ENCODE measurements at places on chromosomes 6 and 20.

- DNase-seq: no peak
Observed at GRCh38 chr6:19571176-19571575, 266.0 kb upstream of the ID4 start.

DNA sequence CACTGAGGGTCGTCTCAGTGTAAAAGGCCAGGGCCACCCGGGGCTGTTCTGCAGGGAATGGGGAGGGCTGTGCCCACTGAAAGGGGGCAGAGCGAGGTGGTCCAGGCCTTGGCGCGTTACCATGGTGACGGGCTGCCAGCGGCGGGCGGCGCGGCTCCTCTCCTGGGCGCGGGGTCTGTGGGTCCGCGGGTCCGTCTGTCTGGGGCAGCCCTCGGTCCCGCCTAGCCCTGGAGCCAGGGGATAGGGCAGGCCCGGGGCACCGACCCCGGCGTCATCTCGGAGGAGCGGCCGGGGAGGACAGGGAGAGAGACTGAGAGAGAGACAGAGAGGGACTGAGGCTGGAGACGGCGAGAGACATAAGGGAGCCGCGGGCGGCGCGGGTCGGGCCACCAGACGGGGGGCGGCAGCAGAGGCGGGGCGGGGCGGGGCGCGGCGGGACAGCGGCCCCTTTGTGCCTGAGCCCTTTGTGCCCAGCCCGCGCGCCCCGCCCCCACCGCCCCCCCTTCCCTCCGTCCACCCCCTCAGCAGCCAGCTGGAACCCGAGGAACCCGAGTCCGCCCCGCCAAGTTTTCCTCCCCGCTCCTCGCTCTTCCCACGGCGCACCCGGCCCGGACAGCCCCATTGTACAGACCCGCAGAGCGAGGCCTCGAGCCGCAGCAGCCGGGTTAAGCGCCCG is at the start of gene KIAA1755:
TSS of gene KIAA1755 (minus strand) at position 358 of the 676 bp plus-strand sequence. CDS start at position 123, 235 bp downstream.
- DNase-seq: no peak

DNA sequence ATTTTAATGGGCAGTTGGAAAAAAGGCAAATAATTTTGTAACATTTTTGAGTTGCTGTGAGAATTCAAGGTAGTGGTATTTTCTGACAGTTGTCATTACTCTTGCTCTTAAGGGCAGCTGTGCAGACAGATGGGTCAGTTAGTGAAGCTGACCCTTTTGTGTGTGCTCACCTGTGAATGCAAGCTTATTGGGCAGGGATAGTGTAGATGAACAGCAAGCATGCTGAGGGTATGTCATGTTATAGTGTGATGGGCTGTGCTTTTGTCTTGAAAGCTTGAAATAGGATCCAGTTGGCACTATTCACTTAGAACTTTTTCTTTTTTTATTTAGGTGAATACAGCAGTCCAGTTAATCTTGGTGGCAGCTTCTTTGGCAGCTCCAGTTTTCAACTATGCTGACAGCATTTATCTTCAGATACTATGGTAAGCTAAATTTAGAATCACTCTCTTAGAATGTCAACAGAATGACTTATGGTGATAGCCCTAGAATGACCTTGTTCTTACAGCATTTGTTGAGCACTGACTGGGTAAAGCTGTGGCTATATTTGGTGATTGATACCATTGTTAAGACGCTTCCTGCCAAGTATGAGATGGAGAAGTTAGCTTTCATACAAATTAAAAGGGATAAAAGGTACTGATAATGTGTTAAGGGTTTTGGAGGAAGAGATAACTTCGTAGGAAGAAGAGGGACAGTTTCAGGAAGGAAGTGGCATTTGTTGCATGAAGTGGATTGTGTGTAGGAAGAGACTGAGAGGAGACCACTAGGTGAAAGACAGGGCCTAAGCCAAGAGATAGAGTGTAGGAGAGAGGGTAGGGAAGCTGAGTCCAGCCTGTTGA is 19.5 kb downstream of the LRRN4 start:
- peak; percentile 3 for DNase-seq

DNA sequence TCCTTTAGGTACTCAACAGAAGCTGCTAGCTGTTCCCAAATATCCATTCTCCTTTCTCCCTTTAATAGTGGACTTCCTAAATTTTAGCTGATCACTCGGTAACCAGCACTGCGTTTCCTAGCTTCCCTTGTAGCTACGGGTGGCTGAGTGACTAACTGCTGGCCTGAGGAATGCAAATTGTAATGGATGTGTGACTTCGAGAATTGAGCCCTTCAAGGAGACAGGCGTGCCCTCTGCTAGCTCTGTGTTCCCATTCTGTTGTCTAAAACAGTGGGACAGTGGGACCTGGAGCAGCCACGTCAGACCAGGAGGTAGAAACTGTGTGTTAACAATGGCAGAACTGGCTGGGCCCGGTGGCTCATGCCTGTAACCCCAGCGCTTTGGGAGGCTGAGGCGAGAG is 56.5 kb downstream of the SCML4 start:
- DNase-seq: no peak

- DNase-seq: no peak
Observed at GRCh38 chr6:115004204-115004603, 661.4 kb upstream of the HS3ST5 start.

- peak; percentile 82 for DNase-seq
Observed at GRCh38 chr6:37456816-37457560, 24.0 kb downstream of the CMTR1 start.

- peak; percentile 34 for DNase-seq
Observed at GRCh38 chr6:2998998-2999617, 586 bp upstream of the NQO2 start.

DNA sequence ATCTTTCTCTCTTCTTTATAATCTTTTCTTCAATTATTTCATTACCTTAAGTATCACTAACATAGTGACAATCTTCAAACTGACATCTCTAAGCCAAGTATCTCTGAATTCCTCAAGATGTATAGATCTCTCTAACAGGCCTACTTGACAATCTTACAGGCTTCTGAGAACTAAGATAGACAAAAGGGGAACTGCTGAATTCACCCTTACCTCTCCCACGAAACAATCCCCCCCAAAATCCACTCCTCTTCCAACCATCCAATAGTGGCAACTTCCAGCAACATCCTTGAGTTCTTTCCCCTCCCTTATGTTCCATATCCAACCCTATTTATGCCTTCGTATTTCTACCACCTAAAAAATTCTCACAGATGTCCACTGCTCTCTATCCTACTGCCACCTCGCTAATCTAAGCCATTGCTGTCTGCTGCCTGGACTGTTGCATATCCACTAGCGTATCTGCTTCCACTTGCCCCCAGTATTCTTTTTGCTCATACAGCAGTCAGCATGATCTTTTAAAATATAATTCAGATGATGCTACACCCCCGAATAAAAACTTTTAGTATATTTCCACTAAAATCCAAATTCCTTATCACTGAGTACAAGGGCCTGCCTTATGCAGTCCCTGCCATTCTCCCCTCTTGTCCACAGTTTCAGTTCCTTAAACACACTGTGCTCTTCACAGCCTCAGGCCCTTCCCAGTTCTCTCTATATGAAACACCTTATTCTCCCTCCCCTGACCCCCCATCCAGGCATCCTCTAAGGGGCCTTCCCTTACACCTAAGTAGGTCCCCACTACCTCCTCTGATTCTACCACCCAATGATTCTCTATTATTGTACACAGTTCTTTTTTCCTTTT is 8.0 kb downstream of the REPS1 start:
- no peak for DNase-seq

GRCh38 chr20:41505184-41505583 is 113.0 kb downstream of the CHD6 start:
- no peak for DNase-seq

- DNase-seq: no peak
Observed at GRCh38 chr6:22221211-22221610, 75.6 kb downstream of the PRL start.

- DNase-seq: no peak
Observed at GRCh38 chr6:149842331-149842730, 21.8 kb downstream of the LRP11 start.

DNA sequence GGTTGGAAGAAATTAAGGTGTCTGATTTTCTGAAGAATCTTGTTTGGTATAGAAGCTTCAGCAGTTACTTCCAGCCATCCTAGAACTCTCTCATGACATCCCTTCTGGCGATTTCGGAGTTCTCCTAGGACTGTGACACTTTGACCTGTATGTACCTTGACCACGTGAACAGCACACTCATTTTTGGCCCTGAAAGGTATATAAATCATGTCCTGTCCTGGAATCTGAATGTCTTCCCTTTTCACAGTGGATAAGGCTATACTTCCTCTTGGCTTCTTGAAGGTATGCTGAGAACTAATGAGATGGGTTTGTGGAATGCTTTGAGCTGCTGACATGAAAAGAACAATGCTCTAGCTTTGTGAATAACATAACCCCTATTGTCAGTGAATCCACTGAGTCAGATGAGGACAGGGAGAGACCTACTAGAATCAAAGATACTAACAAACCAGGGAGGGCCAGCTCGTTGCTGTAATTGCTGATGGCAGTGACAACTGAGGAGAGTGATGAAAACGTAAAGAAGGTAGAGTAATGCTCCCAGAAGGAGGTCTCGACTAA is 6.0 kb upstream of the ZDHHC14 start:
- DNase-seq: no peak

DNA sequence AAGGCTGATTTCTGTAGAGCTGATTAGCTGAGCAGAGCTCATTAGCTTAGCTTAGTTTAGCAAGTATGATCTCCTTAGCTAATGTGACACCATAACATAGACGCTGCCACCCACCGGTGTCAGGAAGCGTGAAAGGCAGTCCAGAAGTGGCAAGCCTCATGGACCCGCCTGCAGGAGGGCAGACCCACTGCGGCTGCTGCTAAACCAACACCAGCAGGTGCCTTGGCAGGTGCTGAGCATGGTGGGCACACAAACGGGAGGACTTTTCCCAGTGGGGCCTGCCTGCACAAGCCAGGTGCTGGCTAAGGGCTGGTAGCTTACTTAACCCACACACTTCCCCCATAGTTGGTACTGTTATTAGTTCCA is 22.7 kb downstream of the ZDHHC14 start:
- no peak for DNase-seq

DNA sequence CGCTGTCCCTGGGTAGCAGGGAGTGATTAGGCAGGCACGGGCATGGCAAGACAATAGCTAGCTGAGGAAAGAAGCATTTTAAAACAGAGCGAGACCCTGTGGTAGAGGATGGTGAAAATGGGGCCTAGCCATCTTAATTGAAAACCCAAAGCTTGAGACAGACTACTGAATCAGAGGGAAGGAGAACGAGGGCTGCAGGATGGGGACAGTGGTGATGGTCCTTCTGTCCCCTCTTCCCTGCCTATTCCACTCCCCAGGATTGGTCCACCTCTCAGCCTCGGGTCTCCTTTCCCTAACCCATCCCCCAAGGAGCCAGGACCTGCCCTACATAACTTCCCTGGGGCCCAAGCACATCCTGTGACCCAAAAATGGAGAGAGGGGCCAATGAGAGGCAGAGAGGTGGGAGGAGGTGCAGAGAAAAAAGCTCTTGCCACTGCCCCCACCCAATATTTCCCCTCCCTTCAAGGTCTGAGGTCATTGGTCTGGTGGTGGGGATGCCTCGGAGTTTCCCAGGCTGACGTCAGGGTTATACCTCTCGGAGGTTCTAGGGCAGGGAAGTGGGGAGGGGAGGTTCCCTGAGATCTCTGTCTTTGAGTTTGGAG is 884 bp upstream of the CUTA start:
- DNase-seq: no peak

GRCh38 chr6:150877928-150878327 is 12.4 kb downstream of the MTHFD1L start:
- no peak for DNase-seq

DNA sequence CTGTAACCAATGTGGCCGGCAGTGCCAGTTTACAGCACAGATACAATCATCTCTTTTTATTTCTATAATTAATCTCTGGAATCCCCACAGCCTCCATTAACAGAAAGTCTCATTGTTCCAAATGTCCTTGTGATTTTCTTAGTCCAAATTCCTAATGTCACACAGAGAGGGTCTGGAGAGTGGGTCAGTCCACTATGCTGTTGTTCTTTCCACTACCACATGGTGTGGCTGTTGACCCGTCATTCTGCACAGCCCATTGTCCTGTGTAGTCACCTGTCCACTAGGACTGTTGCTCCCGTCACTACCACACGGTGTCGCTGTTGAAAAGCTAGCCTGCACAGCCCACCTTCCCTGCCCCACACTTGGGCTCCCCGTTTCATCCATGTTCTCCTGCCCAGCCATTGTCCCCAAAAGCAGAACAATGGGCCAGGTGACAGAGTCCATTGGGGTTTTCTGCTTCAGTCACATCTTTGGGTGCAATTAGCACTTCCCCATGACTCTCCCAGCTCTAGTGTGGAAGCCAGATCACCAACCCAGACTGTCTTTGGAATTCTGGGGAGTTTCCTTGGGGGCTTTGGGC is 8.6 kb upstream of the LBP start:
- DNase-seq: no peak

DNA sequence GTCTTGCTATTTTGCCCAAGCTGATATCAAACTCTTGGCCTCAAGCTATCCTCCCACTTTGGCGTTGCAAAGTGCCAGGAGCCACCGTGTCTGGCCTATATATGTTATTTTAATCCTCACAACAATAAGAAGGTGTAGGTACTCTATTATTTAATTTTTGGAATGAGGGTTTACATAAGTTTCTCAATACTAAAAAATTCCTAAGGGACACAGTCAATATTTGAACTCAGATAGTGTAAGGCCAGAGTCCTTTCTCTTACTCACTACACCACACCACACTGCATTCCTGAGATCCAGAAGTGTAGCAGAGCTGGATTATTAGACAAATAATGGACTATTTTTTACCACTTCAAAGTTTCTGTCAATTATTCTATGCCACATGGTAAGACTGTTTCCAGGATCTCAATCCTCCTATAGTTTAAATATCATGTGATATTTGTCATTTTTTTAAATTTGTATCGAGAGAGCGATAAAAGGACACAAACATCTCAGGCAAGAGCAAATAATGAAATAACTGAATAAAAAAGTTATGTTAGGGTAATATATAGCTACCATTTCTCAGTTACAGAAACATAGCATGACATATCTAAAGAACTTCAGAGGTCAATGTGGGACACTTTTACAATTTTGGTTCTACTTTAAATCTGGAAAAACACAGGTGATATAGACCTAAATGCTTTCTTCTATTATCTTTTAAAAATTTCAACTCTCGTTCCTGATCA is 162.2 kb upstream of the THEMIS start:
- no peak for DNase-seq

DNA sequence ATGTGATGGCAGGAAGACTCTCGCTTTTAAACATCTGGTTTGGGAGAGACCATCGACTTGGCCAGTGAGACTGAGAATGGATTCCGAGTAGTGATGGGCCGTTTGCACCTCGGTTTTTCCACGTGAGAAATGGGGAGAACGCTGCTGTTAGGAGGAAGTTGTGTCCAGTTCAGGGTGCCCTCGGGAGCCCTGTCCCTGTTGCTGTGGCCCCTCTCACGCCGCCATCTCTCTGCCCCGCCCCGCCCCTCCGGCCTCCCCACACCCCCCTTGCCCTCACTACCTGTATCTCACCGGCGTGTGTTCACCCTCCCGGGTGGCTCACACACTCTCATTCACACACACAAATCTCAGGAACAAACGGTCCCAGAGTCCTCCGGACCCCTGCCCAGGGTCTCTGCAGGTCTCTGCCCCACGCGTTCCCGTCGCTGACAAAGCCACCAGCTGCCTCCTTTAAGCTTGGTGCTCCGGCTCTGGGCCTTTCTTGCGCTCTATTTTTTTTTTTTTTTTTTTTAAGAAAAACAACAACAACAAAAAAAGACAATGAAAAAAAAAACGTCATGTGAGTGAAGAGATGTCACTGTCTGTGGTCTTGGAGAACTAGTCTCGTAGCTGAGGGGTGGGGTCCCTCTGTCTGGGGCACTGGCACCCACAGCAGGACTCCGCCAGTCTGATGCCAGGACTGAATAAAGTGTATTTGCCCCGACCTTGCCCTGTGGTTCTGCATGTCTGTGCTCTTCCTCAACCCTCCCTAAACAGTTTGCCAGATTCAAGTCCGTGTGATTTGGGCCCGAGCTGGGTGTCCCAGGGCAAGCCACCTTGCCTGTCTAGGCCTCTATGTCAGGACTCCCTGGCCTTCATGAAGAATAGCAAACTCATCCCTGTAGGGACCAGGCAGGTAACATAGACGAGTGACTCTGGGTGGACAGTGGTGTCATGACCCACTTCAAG is 2.9 kb downstream of the SOX12 start:
- DNase-seq: no peak

All from GM04503 (cell line).